ENCODE measurements at places on chromosomes 1 and 21.

DNA sequence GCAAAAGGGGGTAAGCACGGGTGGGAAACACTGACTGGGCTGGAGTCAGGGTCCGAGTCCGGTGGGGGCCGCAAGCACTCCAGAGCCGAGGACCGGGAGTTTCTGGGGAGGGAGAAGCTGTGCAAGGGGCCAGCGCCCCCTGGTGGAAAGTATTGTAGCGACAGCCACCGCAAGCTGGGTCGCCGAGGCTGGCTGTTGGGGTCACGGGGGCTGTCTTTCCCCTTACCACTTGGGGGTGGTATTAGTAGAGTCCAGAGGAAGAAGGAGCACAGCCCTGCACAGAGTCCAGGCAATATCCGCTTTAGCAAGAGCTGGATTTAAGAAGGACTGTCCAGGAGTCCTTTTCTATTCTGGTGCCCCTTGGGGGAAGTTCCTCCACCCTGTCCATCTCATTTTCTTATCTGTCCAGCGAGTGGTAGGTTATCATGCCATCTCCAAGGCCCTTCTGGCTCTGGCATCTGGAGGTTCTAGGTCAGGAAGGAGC, 17.9 kb upstream of the ETV3 start:
- peak; percentile 88 for DNase-seq

DNA sequence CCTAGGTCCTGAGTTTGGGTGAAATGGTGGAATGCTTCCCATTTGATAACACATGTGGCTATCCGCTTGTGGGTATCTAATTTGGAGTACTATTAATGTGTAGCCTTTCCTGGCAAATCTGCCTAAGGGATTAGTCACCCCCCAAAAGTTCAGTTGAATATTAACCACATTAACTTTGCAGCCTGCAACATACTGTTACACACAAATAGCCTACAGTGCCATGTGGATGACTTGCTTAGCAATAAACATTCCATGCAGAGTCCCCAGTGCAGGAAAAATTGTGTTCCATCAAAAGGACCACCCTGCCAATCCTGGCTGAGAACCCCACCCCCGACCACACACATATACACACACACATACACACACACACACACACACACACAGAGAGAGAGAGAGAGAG, 303.3 kb upstream of the ESRRG start:
- DNase-seq, result no peak

DNA sequence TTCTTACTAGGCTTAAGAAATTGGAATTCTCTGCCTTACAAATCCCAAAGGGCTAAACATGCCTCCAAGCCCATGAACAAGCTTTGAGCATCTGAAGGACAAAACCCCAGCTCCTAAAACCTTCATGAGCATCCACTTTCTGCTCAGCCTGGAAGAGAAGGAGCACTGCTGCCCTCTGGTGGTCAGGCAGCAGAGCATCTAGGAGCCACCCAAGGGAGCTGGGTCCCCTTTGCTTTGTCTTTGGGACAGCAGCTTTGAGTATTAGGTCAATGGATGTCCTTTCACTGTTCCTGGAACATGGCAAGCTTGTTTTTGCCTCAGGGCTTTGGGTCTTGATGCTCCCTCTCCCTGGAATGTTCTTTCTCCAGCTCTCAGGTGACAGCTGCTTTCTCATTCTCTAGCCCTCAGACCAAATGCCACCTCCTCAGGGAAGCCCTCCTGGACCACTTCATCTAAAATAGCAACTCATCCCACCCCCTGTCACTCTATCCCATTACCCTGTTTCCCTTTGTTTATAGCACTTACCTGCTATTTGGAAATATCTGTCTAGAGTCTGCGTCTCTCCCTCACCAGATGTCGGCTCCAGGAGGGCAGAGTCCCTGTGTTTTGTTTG, 25.7 kb downstream of the RAB7B start:
- DNase-seq, result peak; percentile 60

- DNase-seq, result no peak
Measured at GRCh38 chr1:53618500-53619366, 120.2 kb downstream of the GLIS1 start.

GRCh38 chr1:23251812-23252211, 34.5 kb upstream of the HTR1D start:
- DNase-seq, result no peak

GRCh38 chr21:20459838-20460237, 538.4 kb upstream of the NCAM2 start:
- no peak for DNase-seq

- no peak for DNase-seq
Measured at GRCh38 chr1:45526135-45526644, 4.5 kb upstream of the PRDX1 start.

DNA sequence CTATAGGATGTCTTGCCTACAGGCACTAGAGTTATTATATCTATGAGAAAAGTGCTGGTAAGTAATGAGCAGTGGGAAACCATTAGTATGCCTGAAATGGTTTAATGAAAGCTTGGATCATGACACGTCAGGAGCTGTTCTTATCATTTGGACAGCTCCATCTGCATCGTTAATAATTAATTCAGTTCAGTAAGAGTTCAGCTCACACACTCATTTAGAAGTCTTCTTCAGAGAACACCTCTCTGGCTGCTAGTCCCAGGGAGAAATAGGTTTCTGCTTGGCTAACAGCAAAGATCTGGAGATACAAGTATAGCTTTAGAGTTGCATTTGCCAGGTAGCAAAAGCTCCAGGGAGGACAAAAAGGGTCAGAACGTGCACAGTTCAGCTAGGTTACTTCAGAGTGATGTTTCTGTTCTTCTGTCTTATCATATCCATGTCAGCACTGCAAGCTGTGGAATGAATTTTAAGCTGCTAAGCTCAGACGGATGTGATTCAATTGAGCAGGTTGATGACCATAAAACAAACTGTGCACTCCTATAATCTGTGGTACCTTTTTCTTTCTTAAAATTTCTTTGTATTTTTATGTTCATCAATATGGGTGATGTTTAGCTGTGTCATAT, 173.6 kb downstream of the ADGRL2 start:
- DNase-seq, result no peak

DNA sequence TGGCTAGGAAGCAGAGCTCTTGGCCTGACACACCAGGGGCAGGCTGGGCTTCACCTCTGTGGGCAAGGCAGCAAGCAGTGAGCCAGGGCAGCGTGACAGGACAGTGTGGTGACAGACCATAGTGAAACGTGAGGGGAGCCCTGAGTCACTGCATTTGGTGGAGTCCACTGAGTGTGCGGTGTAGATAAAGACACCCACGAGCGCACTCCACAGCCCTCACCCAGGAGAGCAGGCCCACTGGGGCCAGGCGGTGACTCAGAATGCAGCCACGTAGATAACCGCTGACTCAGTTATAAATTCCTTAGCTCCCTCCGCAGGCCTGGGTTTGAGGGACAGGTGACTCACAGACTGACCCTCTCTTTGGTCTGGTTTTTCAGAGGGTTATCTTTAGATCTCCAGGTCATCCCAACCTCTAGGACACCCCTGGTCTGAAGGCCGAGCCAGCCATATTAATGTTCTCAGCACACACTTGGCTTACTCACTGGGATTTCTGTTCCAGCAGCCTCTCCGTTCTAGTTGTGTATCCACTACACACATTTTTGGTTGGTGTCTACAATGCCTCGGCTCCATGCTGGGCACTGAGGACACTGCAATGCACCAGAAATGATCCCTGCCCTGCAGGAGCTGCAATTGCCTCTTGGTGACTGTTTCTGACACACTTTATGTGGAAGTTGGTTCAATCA, 90.2 kb upstream of the TSPAN2 start:
- no peak for DNase-seq

GRCh38 chr1:109767637-109768334, 4.1 kb upstream of the EPS8L3 start:
- no peak for DNase-seq

DNA sequence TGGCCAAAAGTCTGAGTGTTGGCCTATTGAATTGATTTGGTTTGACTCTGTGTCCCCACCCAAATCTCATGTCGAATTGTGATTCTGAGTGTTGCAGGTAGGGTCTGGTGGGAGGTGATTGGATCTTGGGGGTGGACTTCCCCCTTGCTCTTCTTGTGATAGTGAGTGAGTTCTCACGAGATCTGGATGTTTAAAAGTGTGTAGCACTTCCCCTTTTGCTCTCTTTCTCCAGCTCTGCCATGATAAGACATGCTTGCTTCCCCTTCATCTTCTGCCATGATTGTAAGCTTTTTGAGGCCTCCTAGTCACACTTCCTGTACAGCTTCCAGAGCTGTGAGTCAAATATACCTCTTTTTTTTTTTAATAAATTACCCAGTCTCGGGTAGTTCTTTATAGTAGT, 297.1 kb upstream of the ZRANB2 start:
- no peak for DNase-seq

GRCh38 chr21:38752051-38752505, 53.7 kb upstream of the ETS2 start:
- no peak for DNase-seq

DNA sequence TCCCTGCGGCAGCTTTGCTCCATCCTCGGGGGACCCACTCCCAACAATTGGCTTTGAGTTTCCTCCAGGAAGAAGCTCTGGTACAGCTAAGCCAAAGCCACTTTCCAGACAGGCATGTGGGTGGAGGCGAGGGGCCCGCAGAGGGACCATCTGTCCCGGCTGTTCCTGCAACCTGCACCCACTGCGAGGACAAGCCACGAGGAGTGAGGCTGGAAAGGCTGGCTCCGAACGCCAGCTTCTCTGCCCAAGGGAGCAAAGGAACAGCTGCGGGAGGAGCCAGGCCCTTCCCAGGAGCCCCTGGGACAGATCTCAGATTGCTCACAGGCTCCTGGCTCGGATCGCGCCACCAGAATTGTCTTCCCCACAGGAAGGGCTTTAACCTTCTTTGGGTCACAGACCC, 28.3 kb upstream of the PEF1 start:
- DNase-seq, result no peak

DNA sequence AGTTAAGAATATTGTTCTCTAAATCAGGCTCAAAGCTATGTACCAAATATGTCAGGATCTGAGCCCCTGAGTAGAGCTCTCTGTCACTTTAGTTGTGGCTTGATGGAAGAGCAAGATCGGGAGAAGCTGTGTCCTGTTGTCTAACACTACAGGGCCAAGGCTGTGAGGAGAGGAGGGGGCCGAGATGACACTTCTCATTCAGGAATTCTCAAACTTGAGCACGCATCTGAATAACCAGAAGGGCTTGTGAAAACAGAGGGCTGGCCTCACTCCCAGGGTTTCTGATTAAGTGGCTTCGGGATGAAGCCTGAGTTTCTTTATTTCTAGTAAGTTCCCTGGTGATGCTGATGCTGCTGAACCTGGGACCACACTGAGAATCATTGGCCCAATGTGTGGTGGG, 209.2 kb upstream of the DAB1 start:
- DNase-seq, result no peak

DNA sequence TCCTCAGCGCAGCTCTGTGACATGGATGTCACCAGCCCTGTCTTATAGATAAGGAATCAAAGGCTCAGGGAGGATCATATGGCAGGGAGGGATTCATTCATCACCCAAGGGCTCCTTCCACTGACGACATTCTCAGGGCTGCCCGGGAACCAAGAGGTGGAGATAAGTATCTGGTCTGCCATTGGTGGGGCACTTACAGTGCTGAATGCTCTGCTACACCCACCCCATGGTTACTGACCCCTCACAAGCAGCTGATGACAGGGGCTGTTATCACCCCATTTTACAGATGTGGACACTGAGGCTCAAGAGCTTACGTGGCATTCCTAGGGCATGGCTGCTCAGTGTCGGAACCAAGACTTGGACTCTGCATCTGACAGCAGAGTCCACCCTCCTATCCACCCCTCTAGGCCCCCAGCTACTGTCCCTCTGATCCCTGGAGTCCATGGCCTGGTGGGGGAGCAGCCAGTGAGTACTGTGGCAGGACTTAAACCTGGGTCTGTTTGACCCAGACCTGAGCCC, 155.1 kb downstream of the PTPRU start:
- DNase-seq, result no peak

All from stimulated activated effector memory CD8-positive, alpha-beta T cell treated with anti-CD3 and anti-CD28 coated beads, Interleukin-12 subunit alpha, Interleukin-12 subunit beta, amount 100 ng/mL, for 72 hours (primary cell).